Head of caudate nucleus (tissue), 42 donors: ENCODE measurements at places on chromosomes 3 and 15.
A peak's percentile ranks its signal among the peaks of the same experiment; 100 is the strongest.

DNA sequence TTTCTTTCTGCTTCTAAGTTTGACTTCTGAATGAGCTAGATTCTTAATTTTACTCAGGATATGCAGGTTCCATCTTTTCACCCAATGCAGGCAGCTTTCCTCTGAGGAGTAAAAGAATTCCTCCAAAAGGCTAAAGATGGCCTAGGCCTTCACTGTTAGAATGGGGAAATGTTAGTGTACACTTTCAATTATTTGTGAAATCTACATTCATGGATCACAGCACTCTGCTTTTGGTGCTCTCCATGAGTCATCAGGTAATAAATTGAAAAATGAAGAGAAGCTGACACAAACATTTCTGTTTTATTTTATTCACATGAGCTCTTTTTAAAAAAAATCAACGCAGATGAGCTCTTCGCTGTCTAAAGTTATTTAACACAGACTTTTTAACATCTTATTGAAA lies 502.5 kb upstream of the GOLIM4 start:
- no peak for DNase-seq

- DNase-seq, result no peak
Measured at GRCh38 chr3:105764378-105765307, 104.2 kb downstream of the CBLB start.

DNA sequence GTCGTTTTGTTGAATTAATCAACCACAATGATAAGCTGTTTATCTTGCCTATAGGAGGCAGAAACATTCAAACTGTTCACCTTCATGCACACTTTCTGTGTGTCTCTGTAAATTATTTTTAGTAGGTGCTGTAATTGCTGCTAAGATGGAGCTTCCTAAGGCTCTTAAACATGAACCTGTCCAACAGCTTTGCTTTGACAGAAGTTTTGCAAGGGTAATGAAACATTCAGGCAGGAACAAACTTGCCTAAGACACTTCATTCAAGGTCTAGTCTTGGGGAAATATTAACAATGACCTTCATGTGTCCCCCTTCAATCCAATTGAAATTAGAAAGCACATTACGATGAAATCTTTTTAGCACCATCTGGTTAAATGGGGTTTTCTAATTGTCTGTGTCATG lies 156.1 kb downstream of the DIPK2A start:
- DNase-seq, result no peak

DNA sequence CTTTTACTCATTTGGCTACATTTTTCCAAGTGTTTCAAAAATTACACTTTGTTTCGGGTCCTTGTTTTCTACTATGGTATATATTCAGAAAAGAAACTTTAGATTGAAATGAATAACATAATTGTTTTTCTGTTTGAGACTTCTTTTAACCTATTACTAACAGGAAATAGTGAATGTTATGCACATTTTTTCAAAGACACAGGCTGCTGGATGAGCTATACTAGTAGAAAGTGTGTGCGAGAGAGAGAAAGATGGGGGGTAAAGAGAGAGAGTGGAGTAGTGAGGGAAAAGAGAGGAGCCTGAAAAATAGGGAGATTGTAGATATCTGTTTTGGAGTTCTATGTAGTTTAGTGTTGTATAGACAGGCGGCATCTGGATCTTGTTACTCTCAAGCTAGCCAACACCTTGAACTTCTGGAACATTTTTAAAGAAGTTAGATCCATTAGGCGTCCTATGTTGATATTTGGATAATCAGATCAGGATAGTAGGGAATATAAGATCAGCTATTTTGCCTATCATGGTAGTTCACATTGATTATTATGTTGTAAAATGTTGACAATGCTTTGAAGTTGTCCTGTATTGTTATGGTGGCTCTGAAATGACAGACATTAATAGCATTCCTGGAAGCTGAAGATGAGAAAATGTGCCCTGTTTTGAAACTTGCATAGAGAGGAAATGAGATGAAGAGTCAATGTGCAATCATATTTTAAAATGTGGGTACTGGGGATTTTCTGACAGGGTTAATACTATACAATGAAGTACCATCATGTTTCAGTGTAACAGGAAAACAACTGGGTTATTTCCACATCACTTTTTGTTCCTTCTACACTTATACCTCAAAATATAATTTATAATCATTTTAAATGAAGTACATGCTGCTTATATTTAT lies 2.6 kb downstream of the RBMS3 start:
- no peak for DNase-seq

- no peak for DNase-seq
Measured at GRCh38 chr3:188234132-188234531, 80.2 kb downstream of the LPP start.

DNA sequence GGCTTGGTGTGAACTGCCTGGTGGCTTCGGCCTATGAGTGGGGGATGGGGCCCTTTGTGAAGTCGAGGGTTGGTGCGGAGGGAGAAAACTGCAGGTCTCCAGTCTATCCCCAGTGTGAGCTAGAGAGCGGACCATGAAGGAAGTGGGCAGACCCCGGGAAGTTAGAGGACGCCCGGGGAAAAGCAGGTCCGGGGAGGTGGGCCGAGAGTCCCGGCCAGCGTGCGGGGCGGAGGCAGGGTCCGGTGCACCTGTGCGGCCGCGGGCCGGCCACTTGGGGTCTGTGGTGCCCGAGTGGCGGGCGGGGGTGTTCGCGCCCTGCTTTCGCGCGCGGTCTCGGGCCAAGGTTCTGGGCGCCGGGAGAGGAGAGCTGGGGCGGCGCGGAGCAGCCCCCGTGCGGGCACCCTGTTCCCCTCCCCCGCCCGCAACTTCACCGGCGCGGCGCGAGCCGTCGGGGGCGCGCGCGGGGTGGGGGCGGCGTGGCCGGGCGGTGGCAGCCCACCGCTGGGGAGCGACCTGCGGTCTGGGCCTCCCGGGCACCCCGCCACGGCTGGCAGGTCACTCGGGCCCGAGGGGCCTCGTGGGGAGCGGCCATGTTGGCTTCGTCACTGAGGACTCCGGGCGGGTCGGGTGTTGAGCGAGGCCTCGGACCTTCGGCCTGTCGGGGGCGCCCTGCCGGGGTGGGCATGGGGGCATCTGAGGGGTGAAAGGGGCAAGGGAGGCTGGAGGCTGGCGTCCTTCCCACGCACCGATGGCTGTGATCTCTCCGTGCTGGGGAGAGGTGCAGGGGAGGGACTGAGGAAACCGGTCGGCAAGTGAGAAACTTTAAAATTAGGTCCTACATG lies 4.8 kb downstream of the UBE2E1 start:
- peak; percentile 50 for DNase-seq

GRCh38 chr3:128369881-128370642 lies 96.6 kb downstream of the DNAJB8 start:
- DNase-seq, result no peak

- no peak for DNase-seq
Measured at GRCh38 chr3:52986049-52986448, 59.8 kb downstream of the SFMBT1 start.

DNA sequence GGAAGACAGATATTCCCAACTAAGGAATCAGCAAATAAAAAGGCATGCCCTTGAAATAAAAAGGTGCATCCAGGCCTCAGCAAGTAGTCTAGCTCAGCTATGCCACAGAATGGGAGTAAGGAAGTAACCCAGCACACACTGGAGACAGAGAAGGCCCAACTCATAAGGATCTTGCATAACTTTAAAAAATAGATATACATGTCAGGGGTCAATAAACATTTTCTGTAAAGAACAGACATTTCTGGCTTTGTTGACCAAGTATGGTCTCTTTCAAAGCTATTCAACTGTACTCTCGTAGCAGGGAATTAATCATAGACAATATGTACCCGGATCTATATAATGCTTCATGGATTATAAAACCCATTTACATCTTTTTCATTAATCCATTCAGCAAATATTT lies 449.3 kb downstream of the TAFA4 start:
- DNase-seq, result no peak

GRCh38 chr3:73296859-73297258 lies 235.4 kb downstream of the EBLN2 start:
- no peak for DNase-seq

DNA sequence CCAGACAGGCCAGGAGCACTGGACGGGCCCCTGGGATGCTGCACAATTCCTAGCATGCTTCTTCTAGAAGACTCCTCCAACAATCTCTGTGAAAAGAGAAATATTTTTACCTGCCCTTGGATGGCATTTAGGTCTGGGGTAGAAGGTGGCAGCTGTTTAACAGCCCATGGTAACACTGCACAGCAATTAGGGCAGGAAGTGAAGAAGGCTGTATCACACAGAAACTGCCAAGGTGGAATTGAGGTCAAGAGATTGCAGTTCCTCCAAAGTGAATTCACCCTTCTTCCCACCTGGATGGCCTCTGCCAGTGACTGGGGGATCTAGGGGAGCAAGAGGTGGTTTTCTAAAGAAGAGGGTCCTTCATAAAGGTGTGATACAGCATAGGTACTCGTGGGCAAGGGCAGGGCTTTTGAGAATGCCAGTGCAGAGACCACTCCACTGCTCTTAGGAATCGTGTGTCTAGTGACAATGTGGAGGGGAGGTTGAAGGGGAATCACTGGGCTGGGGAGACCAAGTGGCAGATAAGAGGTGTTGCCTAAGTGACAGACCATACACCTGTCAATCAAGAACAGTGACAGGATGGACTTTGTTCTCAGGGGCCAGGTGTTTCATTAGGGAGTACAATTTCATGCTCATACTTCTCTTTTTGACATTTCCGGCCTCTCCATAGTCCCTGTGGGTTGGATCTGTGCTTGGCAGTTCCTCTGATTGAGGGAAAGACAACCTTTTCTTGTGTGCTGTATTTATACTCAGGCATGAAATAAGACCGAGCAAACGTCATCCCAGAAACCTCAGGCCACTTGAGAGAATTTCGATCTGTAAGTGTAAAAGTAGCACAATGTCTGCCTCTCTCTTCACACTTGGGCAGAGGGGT lies 83.5 kb upstream of the BCL6 start:
- DNase-seq, result no peak

DNA sequence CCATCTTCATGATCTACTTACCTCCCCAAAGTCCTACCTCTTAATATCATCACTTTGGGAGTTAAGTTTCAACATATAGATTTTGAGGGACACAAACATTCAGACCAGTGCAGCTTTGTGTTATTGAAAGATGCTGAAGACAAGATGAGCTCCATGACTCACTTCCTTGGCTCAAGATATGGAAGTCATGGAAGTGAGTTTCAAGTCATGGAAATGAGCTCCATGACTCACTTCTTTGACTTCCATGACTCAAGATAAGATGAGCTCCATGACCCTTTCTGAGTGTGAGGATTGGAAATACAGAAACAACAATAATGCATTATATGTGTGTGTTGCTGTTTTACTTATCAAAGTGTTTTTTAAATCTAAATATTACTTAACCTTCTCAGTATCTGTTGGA lies 170.2 kb upstream of the TPRG1 start:
- no peak for DNase-seq

GRCh38 chr3:8769088-8769822 lies at the start of gene OXTR:
OXTR (minus strand) TSS chr3:8769613; CDS start chr3:8768187, 1,426 bp downstream.
- DNase-seq, result peak; percentile 72
